Cortex of kidney (tissue), 1 donor: ENCODE measurements at places on chromosomes 6 and 20.

DNA sequence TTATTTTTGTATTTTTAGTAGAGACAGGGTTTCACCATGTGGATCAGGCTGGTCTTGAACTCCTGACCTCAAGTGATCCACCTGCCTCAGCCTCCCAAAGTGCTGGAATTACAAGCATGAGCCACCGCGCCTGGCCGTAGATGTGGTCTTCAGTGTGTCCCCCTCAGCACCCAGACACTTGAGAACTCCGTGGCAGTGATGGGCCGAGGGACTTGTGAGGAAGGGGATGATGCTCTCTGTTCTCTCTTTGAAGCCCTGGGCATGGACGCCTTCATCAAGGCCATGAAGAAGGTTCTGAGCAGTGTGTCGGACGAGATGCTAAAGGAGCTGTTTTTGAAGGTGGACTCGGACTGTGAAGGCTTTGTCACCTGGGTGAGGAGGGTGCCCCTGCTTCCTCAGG lies 16.9 kb downstream of the EFCAB8 start:
- no peak for DNase-seq

- no peak for DNase-seq
These were observed 1.8 kb downstream of the EPHA7 start for GRCh38 chr6:93417421-93418013.

DNA sequence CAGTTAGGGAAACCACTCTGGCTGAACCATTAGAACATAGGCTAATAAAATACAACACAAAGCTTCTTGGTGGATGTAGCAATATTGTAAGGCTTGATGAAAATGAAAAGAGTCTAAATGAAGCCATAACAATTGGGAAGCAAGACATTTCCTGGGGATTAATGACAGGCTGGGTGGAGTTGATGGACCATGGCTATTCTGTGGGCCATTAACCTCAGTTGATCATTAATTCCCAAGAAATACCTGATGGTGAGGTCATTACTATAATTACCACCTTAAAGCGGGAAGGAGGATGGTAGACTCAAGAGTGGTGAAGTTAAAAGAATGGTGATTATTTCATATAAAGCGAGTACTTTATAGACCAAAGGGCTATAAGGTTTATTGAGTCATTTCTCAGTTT lies 455.8 kb upstream of the MAP3K7 start:
- no peak for DNase-seq

GRCh38 chr6:72324591-72324990 lies 297.3 kb upstream of the KCNQ5 start:
- DNase-seq: no peak

DNA sequence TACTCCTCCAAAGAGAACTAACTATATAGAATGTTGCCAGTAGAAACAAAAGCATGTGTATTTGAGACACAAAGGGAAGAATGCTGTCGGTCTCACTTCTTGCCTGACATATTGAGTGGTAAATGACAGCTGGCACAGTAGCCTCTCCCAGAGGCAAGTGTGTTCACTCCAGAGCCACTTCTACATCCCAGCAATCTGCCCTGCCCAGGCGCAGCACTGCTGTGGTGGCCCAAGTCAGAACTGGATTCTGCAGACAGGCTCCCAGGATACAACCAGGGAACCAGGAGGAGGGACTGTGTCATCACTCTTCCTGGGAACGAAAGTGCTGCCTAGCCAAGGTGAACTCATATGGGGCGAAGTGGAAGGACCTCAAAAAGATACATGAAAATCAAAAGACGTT lies 103.2 kb upstream of the ARMC2 start:
- no peak for DNase-seq

GRCh38 chr20:38804682-38805501 lies 605 bp upstream of the PPP1R16B start:
- no peak for DNase-seq

GRCh38 chr20:37868851-37869333 lies 34.0 kb upstream of the VSTM2L start:
- no peak for DNase-seq

DNA sequence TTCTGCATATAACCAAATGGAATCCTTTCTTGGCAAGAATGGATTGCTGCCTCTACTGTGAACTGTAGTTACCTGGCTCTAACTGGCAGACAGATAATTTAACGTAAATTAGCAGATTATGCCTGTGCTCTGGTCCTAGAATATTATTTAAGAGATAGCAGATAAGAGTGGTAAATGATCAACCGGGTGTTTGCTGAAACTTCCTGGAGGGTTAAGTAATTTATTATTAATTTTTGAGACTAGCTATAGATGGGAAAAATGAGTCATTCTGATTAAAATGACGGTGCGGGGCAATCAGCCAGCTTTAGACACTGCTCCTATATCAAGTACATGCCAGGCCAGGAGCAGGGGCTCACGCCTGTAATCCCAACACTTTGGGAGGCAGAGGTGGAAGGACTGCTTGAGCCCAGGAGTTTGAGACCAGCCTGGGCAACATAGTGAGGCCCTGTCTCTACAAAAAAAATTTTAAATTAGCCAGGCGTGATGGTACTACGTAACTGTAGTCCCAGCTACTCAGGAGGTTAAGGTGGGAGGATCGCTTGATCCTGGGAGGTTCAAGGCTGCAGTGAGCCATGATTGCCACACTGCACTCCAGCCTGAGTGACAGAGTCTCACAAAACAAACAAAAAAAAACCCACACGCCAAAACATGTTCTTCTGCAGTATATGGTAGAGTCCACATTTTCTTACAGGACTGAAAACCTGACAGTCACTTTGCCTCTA lies 22.6 kb downstream of the B4GALT5 start:
- DNase-seq: no peak

DNA sequence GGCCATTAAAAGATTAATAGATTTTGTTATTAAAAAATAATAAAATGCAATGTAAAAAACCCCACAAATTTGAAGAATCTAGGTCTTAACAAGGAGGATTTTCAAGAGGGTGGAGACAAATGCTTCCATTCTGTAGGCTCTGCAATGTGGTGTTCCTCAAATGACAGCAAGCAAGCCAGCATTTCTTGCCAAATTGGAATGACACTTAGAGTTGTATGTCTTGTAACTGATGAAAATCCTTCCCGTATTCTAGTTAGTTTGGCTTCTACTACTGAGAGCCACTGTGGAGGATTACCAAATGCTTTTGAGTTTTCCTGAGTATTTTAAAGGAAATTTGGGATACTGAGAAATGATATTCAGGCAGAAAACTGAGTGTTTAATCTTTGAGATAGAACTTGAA lies 1225.5 kb upstream of the CITED2 start:
- no peak for DNase-seq

DNA sequence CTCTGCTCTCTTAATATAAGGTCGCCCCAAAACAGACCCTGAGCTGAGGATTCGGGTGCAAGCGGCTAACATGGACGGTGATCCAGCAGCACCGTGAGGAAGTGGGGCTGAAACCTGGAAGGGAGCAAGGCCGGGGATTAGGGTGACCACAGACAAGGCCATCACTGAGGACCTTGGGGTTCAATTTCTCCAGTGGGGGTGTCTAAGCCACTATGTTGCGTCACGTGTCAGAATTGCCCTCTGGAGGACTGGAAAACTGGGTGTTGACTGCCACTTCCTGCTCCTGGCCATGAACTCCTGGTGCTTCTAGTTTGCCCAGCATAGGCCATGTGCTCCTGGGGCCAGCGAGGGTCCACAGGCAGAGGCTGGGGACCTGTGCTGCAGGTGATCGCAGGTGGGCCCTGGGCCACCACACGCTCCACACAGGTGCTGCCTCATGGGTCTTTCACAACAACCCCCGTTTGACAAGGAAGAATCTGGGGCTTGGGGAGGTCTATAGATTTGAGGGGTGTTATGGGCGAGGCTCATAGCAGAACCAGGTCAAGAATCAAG lies 101.9 kb downstream of the CDH26 start:
- no peak for DNase-seq

- DNase-seq: no peak
These were observed 230.8 kb downstream of the PAX1 start for GRCh38 chr20:21936261-21936660.

DNA sequence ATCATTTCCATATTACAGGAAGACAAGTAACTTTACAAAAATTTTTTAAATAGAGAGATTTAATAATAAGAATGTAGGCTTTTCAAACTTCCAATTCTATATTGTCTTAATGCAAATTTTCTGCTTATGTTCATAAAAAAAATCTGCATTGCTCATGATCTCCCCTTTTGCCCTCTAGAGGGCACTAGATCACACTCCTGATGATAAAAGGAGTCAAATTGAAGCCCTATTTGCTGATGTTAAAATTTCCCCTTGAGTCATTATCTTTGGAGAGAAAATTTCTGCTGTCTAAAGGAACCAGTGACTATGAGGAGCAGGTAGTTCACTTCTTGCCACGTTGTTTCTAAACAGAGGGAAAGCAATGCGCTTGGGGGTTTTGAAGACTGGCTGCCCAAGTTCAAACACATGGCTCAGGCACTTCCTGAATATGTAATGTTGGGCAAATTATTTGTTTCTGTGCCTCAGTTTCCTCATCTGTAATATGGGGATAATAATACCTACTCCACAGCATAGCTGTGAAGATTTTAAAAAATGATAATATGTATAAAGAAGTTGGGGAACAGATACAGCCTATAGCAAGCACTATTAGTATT lies 874.2 kb downstream of the TFAP2A start:
- no peak for DNase-seq

GRCh38 chr6:44289726-44290260 lies 19.5 kb downstream of the TMEM151B start:
- DNase-seq: no peak

- no peak for DNase-seq
These were observed 1.4 kb downstream of the SAMD5 start for GRCh38 chr6:147509891-147510290.

GRCh38 chr6:135086414-135086764 lies 31.8 kb upstream of the HBS1L start:
- no peak for DNase-seq

- DNase-seq: no peak
These were observed 38.4 kb downstream of the VEGFA start for GRCh38 chr6:43808412-43808811.

DNA sequence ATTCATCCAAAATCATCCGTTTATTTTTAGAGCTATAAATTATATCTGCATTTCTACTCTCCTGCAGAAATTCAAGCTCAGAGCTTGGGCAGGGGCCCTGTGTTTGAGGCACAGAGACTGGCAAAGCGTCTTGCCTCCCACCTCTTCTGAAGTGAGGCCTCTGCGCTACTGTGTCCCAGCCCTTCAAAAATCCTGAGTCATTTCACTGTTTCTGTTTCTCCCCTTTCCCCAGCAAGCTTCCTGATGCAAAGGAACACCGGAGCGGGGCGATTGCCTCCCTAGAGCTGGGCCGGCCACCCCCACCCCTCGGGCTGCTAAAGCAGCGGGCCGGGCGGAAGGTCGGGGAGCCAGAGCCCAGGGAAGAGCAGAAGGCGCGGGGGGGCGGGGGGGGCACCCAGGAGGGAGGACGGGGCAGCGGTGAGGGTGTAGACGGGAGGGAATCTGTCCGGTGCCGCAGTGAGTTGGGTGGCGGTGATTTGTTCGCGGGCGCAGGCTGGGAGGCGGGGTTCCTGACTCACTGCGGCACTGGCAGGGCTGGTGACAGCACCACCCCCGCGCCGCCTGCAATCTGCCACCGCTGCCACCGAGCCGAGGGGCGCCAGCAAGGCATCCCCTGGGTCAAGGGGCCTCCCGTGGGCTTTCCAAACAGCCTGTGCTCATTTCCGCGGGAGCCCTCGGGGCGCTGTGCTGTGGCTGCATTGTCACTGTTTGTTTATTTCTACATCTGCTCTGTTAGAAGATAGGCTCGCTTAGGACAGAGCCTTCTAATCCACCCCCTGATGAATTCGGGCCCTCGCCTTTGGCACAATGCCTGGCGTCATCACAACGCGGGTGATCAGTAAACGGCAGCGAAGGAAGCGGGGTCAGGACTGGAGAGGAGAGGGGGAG lies 46.5 kb upstream of the SNAP25 start:
- no peak for DNase-seq

GRCh38 chr6:15879371-15880261 lies 216.8 kb upstream of the DTNBP1 start:
- no peak for DNase-seq

DNA sequence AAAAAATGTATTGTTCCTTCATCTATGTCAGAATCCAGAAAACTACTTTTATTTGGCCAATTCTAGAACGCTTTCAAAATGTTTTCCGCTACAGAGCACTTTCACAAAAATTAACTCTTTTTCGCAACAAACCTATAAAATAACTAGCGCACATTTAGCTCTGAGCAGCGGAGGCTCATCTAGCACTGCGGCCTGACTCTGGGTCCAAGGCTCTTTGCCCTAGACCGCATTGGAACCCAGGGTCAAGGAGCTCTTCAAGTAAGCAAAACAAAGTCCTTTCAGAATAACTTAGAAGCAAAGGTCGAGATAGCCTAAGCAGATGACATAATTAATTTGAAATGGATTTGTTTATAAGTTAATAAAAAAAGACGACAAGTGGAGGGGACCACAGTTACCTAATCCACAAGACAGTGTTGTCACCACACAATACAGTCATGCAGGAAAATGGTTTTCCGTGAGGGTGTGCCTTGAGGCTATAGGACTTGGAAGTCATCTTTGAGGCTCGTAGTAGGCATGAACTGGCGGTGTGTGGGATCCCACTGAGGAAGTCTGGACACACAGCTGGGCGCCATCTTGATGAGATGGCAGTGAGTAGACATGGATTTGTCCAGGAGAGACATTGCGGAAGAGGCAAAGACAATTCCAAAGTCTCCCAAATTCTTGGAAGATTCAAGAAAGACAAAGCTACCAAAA lies 29.2 kb upstream of the IRF4 start:
- DNase-seq: no peak

- no peak for DNase-seq
These were observed 106.9 kb downstream of the FYN start for GRCh38 chr6:111766201-111766857.

GRCh38 chr6:25130518-25130917 lies 148.7 kb upstream of the CARMIL1 start:
- DNase-seq: no peak

GRCh38 chr6:169016758-169017157 lies 236.9 kb downstream of the THBS2 start:
- no peak for DNase-seq

DNA sequence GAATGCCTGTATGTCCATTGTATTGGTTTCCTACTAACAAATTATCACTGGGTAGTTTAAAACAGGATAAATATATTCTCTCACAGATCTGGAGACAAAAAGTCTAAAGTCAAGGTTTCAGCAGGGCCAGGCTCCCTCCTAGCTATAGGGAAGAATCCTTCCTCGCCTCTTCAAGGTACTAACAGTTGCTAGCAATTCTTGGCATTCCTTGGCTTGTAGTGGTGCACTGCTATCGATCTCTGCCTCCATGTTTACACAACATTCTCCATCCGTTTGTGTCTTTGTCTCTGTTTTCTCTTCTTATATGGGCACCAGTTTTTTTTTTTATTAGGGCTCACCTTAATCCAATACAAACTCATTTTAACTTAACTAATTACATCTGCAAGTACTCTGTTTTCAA lies 48.9 kb downstream of the OR2B6 start:
- no peak for DNase-seq

GRCh38 chr20:48818481-48818987 lies 9.3 kb downstream of the PREX1 start:
- DNase-seq: no peak

GRCh38 chr20:49567421-49568277 lies at the start of gene PTGIS:
Gene PTGIS, minus strand, starts transcription at chr20:49568137. Its CDS starts 21 bp downstream, at chr20:49568116.
- DNase-seq: no peak
